ENCODE measurements at places on chromosomes 5 and 9.

- DNase-seq = no peak
Measured at GRCh38 chr5:120546922-120547321, 82.8 kb downstream of the PRR16 start.

DNA sequence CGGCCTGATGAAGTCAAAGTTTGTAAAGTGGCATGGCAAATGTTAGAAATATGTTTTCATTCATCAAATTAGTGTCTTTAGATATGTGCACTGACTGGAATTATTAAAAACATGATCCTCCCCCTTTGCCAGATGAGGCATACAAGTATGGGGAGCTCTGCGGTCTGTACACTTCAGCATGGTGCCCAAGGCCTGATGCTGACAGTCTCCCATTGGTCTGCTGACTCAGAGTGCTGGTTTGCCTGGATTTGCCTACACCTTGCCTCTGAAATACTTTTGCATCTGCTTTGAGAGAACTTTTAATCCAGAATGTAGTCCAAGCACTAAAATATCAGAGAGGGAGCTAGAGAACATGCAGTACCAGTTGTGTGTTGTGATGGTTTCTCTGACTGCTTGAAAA is 354.3 kb upstream of the ACTBL2 start:
- no peak for DNase-seq

DNA sequence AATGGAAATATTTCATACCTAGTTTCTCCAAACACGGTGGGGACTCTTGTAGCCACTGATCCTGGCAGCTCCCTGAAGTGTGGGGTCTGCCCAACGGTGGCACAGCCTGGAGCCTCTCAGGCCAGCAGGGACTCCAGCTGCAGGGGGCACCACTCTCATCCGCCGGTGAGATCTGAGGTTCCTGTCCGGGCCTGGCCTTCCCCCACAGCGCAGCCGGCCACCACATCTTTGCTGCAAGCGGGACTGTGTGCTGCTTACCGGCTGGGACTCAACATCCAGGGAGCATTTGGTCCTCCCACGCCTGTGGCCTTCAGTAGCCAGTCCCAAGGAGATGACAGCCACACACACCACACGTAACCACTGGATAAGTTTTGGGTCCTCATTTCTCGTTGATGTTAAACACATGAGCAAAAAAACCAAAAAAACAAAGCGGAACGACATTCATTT is 7.7 kb upstream of the NKX2-5 start:
- no peak for DNase-seq

DNA sequence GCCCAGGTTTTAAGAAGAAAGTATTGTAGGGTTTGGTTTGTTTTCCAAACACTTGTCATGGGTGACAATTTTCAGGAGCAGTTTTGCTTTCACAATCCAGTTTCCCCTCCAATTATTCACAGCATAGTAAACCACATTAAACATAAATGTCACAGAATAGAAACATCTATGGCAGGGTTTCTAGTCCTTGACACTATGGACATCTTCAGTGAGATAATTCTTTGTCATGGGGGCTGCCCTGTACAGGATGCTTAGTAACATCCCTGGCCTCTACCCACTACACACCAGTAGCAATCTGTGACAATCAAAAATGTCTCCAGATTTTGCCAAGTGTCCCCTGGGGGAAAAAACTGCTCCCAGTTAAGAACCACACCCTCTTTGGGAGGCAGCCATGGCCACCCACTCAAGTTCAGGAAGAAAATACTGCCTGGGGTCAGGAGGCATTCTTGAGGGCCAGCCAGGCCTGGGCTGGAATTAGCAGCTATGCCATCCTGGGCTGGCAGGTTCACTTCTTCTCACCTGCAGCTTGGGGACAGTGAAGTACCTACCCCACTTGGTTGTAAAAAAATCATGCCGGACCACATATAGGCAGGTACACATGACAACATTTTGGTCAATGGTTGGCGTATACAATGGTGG is 116.3 kb downstream of the HSD17B3 start:
- no peak for DNase-seq

DNA sequence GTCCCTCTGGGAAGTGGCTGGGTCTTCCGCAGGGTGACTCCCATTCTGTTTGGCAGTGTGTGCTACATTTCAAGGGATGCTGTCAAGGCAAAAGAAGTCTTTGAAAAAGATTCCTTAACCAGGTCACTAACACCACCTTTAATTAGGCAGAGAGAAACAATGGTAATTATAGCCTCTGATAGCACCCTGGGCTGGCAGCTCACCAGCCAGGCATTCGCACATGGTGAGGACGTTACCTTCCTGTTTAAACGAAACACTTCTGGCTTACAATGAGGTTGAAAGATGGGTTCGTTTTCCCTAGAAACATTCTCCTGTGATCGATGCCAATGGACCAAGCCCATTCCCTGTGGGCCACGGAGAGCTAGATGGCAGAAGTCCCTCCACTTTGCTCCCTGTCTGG is 230.1 kb upstream of the PANK3 start:
- no peak for DNase-seq

DNA sequence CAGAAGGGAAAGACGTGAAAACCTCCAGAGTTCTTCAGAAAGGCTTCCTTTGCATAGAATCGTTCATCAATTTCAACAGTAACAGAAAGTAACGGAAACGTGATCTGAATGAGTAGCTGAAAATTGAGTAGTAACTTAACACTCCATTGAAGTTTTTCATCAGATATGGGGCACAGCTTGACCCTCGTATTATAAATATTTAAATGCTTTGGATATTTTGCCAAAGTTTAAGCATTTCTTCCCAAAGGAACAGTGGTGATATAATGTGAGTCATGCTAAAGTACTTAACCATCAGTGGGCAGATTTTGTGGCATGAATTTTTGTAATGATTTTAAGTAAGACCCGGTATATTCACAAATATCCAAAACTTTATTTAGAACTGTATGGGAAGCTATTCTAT is 67.4 kb upstream of the ADAMTS19 start:
- no peak for DNase-seq

DNA sequence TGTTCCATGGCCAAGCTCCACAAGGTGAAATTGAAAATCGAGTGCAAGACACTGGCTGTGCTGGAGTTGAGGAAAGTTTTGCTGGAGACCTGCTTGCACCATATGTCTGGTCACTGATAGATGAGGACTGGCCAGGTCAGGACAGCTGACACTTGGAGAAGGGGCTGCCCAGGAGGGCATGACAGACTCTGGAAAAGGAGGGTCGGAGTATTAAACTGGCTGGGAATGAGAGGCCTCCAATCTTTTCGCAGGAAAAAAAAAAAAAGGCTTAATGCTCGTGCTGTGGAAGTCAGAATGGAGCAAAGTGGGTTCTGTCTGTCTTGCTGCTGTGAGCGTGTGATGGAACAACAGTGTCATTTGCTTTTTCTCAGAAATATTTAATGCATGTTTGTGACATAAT is 5.5 kb downstream of the TENT4A start:
- no peak for DNase-seq

- DNase-seq = no peak
Measured at GRCh38 chr5:56264417-56265025, 31.4 kb upstream of the ANKRD55 start.

- DNase-seq = no peak
Measured at GRCh38 chr5:2721385-2722138, 29.9 kb downstream of the IRX2 start.

- no peak for DNase-seq
Measured at GRCh38 chr9:6893350-6894131, 135.8 kb downstream of the KDM4C start.

GRCh38 chr9:115004545-115004944 is 74.2 kb upstream of the TNFSF8 start:
- no peak for DNase-seq

DNA sequence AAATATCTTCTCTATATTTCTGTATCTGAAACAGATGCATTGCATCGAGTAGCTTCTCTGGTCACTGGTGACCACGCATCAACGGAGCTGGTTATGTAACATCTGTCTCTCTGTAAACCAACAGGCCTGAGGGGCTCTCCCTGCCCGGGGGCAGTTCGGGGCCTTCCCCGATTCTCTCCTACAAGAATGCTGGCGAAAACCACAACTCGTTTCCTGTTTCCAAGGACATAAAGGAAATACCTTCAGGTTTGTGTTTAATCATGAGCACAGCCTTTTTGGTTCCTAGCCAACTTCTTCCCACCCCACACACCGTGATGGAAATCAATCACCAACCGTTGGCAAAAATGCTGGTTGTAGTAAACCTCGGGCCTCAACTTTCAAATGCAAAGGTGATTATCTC is 25.1 kb downstream of the GDNF start:
- DNase-seq = no peak

- DNase-seq = peak; percentile 13
Measured at GRCh38 chr9:77455312-77455927, 192.7 kb downstream of the GNA14 start.

- DNase-seq = no peak
Measured at GRCh38 chr5:150134198-150134588, 21.5 kb downstream of the PDGFRB start.

GRCh38 chr5:122291000-122291901 is 20.8 kb upstream of the SNCAIP start:
- DNase-seq = no peak

- DNase-seq = peak; percentile 17
Measured at GRCh38 chr5:116947691-116948528, 373.3 kb upstream of the SEMA6A start.

Measured in activated T-cell treated with anti-CD3 and anti-CD28 coated beads for 4 hours (primary cell).